ENCODE measurements at places on chromosomes 12 and 14.

DNA sequence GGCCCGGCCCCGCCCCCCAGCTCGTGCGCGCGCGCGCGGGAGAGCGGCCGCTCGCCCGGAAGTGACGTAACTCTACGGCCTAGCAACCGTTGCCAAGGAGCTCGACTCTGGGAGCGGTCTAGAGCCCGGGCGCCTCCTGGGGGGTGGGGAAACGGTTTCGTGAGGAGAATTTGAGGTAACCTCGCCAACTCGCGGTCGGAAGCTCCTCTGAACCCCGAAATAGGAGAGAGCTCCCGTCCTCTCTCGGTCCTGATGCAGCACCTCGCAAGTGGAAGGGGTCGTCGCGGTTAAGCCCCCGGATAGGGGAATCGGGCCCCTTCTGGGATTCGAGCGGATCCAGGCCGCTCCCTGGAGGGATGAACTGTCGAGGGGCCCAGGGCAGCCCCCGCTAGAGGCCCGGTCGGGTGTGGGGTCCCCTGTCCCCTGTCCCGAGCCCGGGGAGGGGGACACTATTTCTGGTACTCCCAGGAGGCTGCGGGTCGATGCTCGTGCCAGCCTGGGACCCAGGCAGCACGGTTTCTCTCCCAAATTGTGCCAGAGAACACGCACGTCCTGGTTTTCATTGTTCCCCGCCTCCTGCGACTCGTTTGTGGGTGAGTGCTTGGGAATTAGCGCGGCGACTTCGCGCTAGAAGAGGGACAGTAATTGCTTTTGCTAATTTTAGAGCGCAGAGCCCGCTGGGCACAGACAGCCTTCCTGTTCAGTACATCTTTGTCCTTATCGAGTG lies at the start of gene IFT81:
TSS of gene IFT81 (plus strand) at position 89 of the 727 bp plus-strand sequence. CDS start 3,024 bp downstream, outside the sequence.
- DNase-seq = peak; percentile 98

GRCh38 chr12:70581208-70581607 lies 56.0 kb downstream of the PTPRB start:
- no peak for DNase-seq

DNA sequence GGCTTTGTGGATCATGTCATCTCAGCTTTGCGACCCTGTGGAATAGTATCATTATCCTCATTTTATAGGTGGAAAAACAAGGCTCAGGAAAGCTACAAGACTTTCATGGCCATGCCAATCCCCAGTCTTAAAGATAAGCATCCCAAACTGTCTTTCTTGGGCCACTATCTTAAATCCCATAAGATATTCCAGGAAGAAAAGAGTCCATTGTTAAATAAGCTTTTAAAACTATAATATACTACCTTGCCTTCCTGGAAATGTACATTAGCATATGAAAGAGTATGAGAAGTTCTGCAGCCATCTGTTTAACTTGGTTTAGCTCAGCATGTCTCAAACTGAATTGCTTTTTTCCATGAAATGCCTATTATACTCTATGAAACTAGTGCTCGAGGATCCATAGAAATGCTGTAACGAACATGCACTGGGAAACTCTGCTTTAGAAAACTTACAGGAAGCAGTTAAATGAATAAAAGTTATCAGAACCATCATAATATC lies 77.1 kb downstream of the B4GALNT3 start:
- DNase-seq = no peak

DNA sequence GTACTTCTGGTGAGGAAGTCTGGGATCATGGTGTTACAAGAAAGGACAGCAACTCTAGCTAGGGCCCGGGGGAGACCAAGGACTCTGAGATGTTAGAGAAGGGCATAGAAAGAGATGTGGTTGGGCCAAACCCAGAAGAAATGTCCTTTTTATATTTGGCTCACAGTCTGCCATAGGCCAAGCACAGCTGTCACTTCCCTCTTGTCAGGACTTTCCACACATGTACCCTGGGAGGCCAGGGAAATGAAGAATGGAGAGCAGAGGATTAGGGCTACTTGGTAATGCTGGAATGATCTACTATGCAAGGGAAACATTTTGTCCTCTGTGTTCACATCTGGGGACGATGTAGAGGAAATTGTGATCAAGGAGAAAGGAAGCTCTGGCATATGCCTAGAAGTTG lies 9.2 kb downstream of the MYO1A start:
- no peak for DNase-seq

- DNase-seq = no peak
These were observed 103.8 kb upstream of the HMGA2 start for GRCh38 chr12:65720136-65721130.

DNA sequence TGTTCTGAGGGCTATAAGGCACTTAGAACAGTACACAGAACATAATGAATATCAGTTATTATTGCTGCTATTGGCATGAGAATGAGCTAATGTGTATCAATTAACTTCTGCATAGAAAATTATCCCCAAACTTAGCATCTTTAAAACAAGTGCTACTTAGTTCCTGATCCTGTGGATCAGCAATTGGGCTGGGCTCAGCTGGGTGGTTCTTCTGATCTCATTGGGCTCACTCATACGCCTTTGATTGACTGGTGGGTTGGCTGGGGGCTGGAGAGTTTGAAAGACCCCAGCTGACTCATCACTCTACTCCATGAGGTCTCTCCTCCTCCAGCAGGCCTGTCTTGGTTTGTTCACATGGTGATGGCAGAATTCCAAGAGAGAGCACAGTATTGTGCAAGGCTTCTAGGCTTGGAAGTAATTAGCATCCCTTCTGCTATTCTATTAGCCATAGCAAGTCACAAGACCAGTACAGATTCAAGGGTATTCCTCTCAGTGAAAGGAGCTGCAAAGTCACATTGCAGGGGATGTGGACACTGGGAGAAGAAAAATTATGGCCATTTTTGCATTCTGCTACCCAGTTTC lies 27.2 kb upstream of the HSPB8 start:
- DNase-seq = no peak

- no peak for DNase-seq
These were observed 30.4 kb downstream of the KANSL2 start for GRCh38 chr12:48651681-48652080.

- DNase-seq = no peak
These were observed 68.9 kb upstream of the BBS10 start for GRCh38 chr12:76417116-76417515.

DNA sequence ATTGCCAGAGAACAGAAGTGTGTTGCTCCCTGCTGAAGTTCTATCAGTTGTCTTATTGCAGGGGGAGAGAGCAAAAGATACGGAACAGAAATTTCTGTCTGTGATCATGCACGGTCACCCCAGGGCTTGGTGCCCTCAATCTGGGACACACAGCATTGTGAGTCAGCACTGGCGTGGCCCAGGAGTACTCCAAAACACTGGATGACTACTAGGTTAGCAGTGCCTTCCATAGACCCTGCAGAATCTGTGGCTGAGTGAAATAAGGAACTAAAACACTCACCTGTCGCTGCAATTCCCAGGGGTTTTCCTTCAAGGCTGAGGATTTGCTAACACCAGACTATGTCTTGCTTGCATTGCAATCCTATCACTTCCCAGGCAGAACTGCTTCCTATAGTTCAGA lies 165.5 kb downstream of the ANO6 start:
- no peak for DNase-seq

DNA sequence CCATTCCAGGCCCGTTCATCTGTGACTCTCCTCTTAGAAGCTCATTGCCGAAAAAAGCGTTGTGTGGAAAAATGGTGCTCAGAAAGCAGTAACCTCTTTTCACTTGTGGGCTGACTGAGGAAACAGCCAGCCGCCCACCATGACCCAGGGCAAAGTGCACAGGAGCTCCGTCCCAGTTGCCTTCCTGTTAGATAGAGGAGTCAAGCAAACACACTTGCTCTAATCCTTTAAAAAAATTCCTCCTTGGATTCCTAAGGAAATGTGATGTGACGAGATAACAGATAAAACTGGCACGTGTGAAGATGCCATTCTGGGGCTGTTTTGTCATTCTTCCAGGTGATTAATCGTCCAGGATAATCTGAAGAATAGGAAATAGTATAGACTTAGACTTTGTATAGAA lies 396.8 kb upstream of the DDHD1 start:
- DNase-seq = no peak

- no peak for DNase-seq
These were observed 193.8 kb upstream of the NPAS3 start for GRCh38 chr14:32744811-32745445.

DNA sequence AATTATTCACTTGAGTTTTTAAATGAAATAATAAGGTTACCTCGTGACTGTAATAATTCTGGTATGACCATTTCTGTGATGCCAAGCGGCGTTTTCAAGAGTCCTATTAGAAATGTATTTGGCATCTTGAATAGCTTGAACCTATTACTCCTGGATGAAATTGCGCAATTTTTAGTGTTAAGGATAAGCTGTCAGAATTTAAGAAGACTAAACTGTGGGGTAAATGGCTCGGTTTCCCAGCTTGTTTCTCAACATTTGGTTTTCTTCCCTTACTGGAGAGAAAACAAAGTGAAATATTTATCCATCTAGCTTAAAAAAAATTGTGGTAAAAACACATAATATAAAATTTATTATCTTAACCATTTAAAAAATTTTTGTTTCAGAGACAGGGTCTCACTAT lies 26.8 kb downstream of the PCNX1 start:
- no peak for DNase-seq

DNA sequence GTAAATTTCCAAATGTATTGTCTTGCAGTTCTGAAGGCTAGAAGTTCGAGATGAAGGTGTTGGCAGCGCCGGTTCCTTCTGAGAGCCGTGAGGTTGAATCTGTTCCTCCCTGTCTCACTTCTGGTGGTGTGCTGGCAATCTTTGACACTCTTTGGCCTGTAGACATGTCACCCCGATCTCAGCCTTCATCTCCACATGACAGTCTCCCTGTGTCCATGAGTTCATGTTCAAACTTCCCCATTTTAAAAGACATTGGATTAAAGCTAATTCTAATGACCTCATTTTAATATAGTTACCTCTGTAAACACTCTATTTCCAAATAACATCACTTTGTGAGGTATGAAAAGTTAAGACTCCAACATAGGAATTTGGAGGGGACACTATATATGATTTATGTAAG lies 4.1 kb upstream of the RBM19 start:
- DNase-seq = no peak

DNA sequence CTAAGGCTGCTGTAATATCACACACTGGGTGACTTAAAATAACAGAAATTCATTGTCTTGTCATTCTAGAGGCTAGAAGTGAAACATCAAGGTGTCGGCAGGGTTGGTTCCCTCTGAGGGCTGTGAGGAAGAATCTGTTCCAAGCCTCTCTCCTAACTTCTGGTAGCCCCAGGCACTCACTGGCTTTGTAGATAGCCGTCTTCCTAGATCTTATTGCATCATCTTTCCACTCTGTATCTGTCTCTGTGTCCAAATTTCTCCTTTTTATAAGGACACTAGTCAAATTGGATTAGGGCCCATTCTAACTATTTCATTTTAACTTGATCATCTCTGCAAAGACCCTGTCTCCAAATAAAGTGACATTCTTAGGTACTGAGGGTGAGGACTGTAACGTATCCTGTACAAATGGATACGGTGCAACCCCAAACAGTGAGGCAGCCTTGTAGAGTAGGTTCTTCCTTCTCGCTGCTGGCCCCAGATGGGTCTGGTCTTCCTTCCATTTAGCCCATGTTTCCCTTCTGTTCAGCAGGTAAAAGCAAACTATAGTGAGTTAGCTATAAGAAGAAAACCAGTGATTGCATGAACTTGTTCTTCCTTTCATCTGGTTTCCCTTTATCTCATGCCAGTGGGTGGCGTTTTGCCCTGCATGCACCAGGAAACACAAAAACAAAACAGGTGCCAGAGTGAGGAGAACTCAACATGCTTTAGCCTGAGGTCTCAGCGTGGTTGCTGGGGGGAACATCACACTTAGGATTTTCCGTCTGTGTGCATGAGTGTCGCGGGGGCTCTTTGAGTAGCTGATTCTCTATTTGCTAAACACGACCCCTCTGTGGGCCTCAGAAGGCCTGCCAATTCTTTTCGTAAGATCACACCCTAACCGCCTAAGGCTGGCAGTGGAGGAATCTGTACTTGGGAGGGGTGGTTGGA lies 19.5 kb downstream of the TTC9 start:
- peak; percentile 33 for DNase-seq

GRCh38 chr14:51004801-51005526 lies 60.7 kb upstream of the PYGL start:
- DNase-seq = no peak

- DNase-seq = no peak
These were observed 67.3 kb downstream of the GSC start for GRCh38 chr14:94702629-94703028.

DNA sequence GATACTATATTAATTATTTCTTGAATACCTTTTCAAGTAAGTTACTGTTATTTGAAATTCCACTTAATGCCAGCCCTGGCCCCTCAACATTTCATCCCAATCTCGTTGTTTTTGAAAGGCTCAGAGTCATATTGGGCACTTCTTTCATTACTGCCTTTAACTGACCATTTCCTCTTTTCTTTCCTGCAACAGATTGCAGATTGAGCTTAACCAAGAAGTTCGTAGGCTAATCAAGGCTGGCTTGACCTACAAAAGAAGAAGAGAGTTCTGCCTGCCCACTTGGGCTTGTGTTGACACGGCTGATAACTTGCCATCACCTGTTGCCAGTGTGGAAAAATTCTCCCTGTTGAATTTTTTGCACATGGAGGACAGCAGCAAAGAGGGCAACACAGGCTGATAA lies 91.0 kb downstream of the FLRT2 start:
- no peak for DNase-seq

DNA sequence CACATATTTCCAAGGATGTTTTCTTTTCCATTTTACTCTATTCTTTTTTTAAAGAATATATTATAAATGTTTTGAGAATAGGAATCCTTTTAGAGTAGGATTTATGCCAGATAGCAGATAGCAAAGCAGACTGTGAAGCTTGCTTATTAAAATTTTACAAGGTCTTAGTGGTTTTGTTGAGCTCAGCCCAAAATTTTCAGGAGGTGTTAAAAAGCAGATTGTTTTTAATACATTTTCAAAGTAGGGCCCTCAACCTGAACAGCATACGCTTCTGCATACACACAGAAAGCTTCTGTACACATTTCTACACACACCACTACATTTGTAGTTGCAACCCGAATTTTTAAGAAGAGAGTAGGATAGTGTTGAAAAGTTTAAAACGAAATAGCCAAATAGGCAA lies 151.0 kb downstream of the EPS8 start:
- no peak for DNase-seq

- DNase-seq = no peak
These were observed 3.2 kb upstream of the GSC start for GRCh38 chr14:94773061-94773648.

- peak; percentile 8 for DNase-seq
These were observed 216.5 kb downstream of the PHLDA1 start for GRCh38 chr12:75814851-75815754.

GRCh38 chr12:117342682-117343081 lies 18.7 kb downstream of the NOS1 start:
- no peak for DNase-seq

- DNase-seq = no peak
These were observed 256.6 kb downstream of the PRKD1 start for GRCh38 chr14:29671034-29671433.

Data from effector CD4-positive, alpha-beta T cell (primary cell).